ENCODE measurements at places on chromosomes 2 and 18.

DNA sequence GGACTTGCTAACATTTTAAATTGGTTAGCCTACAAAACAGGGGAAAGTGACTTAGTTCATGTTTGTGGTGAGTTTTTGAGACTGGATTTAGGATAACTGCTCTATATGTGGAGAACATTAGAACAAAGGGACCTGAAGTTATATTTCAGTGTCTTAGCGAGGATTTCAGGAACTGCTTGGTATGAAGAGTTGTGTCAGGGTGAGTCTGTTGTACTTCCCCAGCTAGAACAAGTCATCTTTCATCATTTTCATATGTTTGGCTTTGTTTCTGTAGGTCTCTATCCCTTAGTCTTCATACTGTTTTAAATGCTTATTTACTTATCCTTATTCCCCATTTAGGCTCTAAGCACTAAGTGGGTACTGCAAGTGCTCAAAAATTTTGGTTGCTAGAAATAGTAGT is 41.9 kb downstream of the KCMF1 start:
- DNase-seq = no peak

- no peak for DNase-seq
These were observed 229.7 kb downstream of the EIPR1 start for GRCh38 chr2:3147651-3148530.

- DNase-seq = no peak
These were observed 368.5 kb upstream of the CNTNAP5 start for GRCh38 chr2:123656590-123656989.

- DNase-seq = no peak
These were observed 77.5 kb downstream of the CIB4 start for GRCh38 chr2:26563686-26564085.

DNA sequence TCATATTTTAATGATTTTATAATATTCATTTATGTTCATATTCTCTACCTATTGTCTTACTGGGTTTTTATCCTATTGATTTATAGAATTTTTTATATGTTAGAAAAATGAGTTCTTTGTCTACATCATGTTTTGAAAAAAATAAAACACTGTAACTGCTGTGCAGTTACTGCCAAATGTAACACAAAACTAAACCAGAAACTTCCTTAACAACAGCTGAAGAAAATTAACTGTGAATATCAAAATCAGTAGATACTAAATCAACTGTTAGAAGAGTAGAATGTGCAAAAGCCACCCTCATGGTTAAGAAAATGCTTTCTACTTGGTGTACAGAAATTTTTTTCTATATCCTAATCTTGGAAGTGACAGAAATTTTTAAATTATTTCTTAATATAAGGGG is 69.5 kb downstream of the PTRHD1 start:
- DNase-seq = no peak

- DNase-seq = no peak
These were observed 252.4 kb downstream of the GRB14 start for GRCh38 chr2:164368896-164369295.

DNA sequence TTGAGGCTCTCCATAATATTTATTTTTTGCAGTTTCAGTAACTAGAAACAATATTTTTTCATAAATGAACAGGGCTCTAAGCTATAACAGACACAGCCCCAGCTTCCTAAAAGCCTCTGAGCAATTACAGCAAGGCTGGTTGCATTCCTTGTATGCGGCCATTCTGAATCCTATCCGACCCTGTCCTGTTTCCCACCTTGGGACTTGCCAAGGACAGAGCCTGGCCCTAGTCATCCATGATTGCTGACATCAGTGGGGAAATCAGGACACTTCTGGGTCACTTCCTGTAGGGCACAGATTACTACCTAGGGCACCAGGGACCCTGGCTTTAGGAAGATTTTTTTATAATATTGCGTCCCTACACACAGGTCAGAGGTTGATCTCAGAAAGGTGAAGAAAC is 5.5 kb downstream of the TMEM177 start:
- no peak for DNase-seq

Measured in activated gamma-delta T cell treated with anti-CD3 and anti-CD28 coated beads, Interleukin-2, amount 50 U/mL, for 16 hours (primary cell).